ENCODE measurements at places on chromosomes 13 and 19. TPM values are rescaled to one million over a fixed set of nuclear protein-coding genes. Genes with fewer than 3 reads are reported as not detected.

GRCh38 chr13:29956853-29957252 lies 106.4 kb upstream of the UBL3 start:
- DNase-seq: no peak

The RFPL4AL1 gene
- total RNA-seq: not detected

DNA sequence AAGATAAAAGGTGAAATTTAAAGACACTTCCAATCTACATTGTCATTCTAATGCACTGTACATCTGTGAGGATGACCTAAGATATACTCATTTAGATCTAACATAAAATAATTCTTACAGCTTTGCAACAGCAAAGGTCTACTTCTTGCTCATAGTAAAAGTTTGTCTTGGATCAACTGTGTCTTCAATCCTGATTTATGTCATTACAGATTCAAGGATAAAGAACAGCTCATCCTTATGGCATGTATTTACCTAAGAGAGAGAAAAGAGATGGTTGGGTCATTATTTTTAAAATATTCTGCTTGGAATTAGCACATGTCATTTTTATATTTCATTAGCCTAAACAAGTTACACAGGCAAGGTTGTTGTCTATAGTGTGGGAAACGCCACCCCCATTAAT lies 2193.1 kb downstream of the PCDH9 start:
- DNase-seq: no peak

DNA sequence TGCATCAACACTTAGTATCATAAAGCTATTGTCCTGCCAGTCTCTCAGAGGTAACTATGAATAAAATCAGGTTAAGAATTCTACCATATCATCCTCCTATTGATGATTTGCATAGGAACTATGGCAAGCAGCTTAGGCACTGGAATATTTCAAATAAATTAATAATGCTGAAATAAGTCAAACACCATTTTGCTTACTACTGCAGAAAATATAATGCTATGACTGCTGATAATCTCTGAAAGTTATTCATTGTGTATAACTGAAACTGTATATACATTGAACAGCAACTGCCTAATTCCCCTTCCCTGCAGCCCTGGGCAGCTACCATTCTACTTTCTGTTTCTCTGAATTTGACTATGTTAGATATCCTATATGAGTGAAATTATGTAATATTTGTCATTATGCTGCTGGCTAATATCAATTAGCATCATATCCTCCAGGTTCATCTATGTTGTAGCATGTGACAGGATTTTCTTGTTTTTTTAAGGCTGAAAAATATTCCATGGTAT lies 318.8 kb upstream of the SGCG start:
- no peak for DNase-seq

DNA sequence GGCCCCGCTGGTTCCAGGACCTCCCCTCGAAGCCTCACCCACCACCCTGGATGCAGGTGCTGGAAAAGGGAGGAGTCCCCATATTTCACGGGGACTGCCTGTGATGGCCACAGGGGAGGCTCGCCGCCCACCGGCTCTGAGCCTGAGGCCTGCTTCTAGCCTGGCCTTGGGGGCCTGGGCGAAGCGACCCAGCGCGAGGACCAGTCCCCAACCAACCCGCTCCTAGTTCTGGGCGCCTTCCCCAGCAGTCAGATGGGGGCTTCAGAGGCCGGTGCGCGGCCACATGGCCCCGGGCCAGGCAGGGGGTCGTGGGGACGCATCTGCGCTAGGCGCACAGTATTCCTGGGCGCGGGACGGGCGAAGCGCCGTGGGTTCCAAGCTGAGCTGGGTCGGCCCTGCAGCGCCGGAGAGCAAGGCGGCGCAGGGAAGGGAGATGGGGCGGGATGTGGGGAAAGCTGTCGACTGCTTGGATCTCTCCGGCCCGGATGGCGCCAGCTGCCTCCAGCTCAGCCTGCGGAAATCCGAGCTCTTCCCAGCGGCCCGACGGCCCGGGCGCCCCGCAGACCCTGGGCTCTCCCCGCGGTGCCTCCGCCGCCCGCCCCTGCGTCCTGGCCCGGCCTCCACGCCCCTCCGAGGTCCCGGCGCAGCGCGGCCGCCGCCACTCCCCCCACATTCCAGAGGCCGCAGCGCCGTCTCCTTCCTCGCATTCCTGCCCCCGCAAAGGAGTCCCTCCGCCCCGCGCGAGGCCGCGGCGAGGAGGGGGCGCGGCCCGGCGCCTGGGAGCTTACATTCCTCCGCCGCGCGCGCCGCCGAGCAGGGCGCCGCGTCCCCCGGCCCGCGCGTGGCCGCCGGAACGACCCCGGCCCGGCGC lies at the start of gene WTIP:
Gene WTIP (plus strand): TSS at position 788 of the 871 bp plus-strand sequence. CDS start 217 bp downstream, outside the sequence.
- no peak for DNase-seq

The SHANK1 gene
- not detected for total RNA-seq

The RASIP1 gene
- total RNA-seq: not detected

All from activated naive CD4-positive, alpha-beta T cell treated with anti-CD3 and anti-CD28 coated beads for 36 hours (primary cell).